ENCODE measurements at places on chromosomes 1 and 21. TPM values are rescaled to one million over a fixed set of nuclear protein-coding genes. Genes with fewer than 3 reads are reported as not detected.

DNA sequence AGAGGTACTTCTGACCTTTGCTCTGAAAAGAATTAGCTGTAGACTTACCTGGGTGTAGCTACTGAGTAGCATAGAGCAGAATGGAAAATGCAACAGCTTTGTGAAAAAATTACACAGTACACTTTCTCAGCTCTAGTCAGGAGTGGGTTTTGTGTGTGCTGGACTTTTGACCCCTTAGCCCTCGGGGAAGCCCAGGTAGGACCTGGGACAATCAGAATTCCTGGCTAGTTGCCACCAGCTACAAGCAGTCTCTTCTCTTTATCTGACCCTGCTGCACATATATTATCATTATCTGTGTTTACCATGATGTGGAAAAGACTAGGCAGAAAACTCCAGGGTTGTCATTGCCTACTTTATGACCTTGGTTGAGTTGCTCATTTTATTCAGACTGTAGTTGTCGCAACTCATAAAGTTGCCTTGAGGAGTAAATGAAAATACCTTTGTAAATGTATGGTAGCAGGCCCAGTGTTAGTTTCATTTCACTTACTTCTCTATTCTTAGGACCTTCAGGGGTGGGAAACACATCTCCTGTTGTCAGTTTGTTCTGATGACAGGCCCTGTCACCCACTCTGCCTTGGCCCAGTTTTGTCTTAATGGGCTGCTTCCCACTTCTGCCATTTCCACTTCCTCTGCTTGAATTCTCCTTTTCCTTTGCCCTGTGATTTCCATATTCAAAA lies 5.4 kb downstream of the NEK7 start:
- DNase-seq: no peak

- DNase-seq: peak; percentile 61
These were observed at the start of gene NTMT2 for GRCh38 chr1:170145770-170146676. TSS of gene NTMT2 (plus strand) at chr1:170145959. CDS start at chr1:170146108, 149 bp downstream.

DNA sequence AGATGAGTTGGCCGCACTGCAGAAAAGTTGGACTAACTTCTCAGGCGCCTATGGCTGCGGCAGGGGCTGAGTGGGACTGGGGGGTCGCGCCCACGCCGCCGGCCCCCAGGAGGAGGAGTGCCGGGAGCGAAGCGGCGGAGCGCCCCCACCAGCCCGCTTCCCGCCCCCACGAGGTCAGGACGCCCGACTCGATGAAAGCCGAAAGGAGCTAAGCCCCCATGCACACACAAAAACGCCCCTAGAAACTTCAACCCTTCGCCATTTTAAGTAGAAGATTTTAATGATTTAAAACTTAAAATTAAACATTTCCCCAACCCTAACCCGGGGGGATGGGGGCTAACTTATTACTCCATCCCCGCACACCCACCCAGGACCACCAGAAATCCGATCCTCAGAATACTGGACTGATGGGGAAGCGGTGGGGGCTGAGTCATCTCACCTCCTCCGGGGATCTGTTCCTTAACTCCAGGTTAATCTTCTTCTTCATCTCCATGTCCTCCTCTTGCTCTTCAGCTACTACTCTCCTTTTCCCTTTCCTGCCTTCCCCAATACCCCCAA lies 539 bp downstream of the ANP32E start:
- DNase-seq: peak; percentile 32

DNA sequence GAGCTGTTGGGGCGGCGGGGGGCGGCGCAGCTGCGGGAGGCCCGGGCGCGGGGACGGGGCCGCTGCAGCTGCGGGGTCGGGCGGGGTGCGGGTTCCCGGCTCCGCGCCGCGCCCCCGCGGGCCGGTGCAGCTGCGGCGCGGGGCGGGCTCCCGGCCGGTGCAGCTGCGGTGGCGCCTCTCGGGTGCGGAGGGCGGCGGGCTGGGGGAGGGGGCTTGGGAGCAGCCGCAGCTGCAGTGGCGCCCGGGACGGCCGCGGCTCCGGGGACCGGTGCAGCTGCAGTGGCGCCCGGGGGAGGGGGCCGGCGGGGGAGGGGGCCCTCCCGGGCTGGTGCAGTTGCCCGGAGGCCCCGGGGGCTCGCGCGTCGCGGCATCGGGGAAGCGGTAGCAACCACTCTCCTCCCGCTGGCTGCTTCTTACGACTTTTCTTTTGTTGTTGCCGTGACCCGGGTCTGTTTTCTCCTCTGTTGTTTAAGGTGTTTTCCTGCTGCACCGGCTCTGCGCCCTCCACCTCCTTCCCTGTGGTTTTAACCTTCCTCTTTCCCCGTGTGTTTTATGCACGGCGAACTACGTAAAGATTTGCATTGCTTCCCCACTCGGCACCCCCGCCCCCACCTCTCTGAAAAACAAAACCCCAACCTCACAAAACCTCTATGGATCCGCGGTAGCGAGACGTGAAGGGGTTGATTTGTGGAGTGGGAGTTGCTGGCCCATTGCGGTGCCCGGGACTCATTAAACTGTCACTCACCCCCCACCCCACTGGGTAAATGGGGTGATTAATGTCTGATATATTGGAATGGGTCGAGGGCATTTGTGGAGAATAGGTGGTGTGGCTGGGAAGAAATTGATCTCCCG lies 1.7 kb upstream of the ZBTB18 start:
- peak; percentile 44 for DNase-seq

DNA sequence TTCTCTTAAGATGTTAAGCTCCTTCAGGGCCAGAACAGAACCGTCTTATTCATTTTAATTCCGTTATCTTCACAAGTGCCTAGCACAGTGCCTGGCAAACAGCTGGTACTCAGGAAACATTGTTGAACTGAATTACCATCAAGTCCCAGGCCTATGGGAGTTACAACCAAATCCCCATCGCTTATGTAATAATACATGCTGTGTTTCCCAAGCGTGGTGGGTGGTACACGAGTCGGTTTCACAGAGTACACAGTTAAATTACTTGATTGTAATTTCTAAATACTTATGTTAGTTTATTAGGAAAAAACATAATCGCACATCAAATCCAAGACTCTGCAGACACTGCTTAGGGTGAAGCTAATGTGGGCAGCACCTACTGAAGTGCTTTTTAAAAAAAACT lies 1.0 kb downstream of the ANGEL2 start:
- DNase-seq: no peak

- DNase-seq: no peak
These were observed 23.5 kb downstream of the S100A10 start for GRCh38 chr1:151970128-151970527.

- DNase-seq: no peak
These were observed 742 bp downstream of the TMEM222 start for GRCh38 chr1:27322569-27323240.

GRCh38 chr21:37873655-37874054 lies 42.6 kb downstream of the KCNJ6 start:
- DNase-seq: no peak

DNA sequence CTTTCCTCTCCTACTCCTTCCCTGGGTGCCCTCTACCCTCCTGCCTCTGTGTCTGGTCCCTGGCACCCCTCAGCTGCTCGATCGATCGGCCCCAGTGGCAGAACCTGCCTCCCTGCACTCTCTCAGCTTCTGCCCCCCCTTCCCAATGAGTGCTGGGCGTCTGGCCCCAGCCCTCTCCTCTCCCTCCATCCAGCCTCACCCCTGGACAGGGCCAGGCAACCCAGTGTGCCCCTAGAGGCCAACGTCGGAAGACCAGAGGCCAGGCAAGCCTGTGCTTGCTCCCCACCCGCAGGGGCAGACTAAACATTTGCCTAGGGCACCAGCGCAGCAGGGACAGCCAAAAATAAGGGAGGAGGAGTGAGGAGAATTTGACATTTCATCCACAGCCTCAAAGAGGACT lies 43.5 kb downstream of the LGR6 start:
- no peak for DNase-seq

GRCh38 chr1:24316645-24317044 lies 2.5 kb upstream of the GRHL3 start:
- no peak for DNase-seq

GRCh38 chr1:60903591-60903990 lies 178.8 kb upstream of the NFIA start:
- peak; percentile 73 for DNase-seq

GRCh38 chr21:36756527-36756926 lies 57.6 kb downstream of the SIM2 start:
- DNase-seq: no peak

C1QTNF12 gene
- total RNA-seq: 0.55 TPM

C1orf116 gene
- 0.74 TPM for total RNA-seq

OR2L8 gene
- not detected for total RNA-seq

UQCRH gene
- 1,085 TPM for total RNA-seq
